Activated T-helper 1 cell treated with anti-CD3 and anti-CD28 coated beads, Interleukin-12 subunit alpha, Interleukin-12 subunit beta, Interleukin-2, Interleukin-4 antibody, amounts not matched to agents 30 ng/mL and 10 ng/mL and 1 ng/mL, durations not matched to agents 14 hours and 24 hours and 36 hours (primary cell): ENCODE measurements at places on chromosomes 1 and 21.

GRCh38 chr21:39685236-39685635 is 59.7 kb upstream of the IGSF5 start:
- no peak for DNase-seq

DNA sequence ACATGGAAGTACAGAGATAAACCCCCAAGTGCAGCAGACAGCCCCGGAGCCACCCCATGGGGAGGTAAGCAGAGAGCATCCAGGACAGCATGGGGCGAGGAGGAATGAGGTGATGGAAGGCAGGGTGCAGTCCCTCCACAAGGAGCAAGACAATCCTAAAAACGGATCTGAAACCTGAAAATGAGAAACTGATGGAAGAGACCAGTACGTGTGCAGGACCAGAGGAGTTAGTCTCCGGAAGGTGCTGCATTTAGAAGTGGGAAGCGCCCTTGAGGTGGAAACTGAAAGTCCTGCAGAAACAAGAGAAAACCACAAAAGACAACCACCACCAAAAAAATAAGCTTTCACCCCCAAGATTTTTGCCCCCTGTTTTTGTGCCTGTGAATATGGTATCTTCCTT is 17.4 kb upstream of the DDOST start:
- no peak for DNase-seq

- DNase-seq, result no peak
Observed at GRCh38 chr1:202034683-202035462, 24.5 kb downstream of the ELF3 start.

GRCh38 chr1:61612602-61613001 is 112.3 kb downstream of the TM2D1 start:
- no peak for DNase-seq

DNA sequence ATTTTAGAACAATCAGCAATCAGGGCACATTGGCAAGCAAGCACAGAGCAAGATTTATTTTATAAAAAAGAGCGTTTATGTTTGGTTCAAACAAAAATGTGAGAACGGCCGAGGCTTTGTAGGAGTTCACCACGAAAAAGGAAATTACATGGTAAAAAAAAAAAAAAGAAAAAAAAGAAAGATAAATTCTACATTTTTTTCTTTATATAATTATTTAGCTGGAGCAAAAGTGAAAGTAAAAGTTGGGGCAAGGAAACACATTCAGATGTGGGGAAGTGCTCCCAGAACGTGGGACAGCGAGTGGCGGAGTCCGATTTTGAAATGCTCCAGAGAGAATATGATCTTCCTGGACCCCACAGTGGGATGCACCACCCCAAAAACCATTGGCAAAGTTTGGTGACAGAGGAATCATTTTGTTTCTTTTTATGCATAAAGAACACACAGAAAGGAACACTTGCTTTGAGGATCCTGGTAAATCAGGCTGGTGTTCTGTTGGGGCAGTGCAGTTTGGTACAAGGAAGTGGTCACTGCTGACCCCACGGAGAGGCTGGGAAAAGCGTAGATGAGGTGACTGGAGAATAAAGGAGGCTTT is 16.3 kb upstream of the ATP5PO start:
- DNase-seq, result no peak

DNA sequence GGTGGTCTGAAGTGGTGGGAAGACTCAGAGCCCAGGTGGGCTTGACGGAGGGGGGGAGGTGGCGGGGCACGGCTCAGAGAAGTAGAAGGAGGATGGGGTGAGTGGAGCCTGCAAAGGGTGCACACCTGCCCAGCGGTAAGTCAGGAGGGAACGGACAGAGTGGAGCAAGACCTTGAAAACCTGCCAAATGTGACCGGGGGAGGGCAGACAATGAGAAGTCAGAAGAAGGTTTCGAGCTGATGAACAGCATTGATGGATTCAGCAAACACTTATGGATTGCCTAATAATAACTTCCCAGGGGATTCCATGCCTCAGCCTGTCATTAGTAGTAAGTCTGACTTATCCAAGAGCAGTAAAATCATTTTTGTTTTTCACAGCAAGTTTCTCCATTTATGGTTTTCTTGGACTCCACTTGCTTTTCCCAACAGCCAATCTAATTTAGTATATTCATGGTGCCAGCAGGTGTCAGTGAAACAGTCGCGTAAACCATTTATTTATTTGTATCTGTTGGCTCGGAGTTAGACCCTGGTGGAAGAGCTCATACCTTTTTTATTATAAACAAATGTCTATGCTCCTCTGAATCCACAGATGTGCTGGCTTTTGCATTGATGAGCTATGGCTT is 279.1 kb downstream of the PCP4 start:
- no peak for DNase-seq

GRCh38 chr1:232795497-232796053 is 9.6 kb upstream of the MAP10 start:
- no peak for DNase-seq

DNA sequence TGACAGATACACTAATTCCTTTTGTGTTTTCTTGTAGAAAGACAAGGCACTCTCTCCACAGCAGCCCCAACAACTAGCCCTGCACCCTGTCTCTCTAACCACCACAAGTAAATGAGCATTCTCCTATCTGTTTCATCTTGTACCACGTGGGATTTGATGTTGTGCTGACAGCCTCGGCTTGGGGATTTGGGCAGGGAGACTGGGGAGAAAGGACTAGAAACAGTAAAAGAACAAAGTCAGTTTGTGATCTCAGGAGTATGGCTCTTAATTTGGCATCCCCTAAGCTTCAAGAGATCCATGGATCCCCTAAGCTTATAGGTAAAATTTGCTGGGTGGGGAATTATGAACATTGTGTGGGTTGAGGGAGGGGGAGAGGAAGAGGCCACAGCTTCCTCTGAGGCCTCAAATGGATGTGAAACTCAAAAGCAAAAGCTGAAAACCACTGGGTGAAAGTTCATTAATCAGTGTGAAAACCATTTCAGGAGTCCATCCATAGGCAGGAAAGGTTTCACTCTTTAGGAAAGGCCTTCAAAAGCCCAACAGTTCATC is 3.1 kb downstream of the C1orf162 start:
- DNase-seq, result peak; percentile 31

DNA sequence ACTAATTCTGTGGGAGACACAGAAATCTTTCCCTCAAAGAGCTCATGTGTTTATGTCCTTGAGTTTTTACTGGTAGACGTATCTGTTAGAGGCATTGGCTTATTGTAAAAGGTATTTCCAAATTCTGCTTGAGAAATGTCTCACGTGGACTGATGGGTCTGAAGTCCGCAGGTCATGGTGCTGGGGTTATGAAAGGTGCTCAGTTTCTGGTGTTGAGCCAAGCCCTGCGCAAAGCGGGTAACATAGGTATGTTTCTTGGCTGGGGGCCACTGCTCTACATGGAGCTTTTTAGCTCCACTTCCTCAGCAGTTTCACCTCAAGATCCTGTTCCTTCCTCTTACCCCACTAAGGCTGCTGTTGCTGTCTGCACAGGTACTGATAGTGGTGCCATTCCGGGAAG is 10.8 kb downstream of the UTP25 start:
- no peak for DNase-seq

DNA sequence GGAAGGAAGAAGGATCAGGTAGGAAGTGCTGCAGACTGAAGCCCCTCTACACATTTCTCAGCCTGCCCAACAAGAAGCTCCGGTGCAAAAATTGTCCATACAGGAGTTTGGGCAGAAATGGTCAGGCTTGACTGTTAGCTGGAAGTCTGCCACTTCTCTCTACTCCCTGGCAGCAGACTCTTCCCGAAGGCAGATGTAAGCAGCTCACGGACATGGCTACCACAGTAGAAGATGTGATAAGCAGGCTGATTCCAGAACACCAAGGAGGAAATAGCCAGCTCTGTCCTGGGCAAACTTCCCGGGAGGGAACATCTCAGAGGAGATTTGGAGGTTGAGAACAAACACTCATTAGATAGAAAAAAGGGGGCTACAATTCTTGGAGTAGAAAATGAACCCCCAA is 52.6 kb downstream of the TRABD2B start:
- DNase-seq, result no peak

GRCh38 chr1:87194856-87195255 is 133.8 kb upstream of the LMO4 start:
- no peak for DNase-seq

GRCh38 chr1:41149570-41149969 is 92.5 kb downstream of the SCMH1 start:
- no peak for DNase-seq

DNA sequence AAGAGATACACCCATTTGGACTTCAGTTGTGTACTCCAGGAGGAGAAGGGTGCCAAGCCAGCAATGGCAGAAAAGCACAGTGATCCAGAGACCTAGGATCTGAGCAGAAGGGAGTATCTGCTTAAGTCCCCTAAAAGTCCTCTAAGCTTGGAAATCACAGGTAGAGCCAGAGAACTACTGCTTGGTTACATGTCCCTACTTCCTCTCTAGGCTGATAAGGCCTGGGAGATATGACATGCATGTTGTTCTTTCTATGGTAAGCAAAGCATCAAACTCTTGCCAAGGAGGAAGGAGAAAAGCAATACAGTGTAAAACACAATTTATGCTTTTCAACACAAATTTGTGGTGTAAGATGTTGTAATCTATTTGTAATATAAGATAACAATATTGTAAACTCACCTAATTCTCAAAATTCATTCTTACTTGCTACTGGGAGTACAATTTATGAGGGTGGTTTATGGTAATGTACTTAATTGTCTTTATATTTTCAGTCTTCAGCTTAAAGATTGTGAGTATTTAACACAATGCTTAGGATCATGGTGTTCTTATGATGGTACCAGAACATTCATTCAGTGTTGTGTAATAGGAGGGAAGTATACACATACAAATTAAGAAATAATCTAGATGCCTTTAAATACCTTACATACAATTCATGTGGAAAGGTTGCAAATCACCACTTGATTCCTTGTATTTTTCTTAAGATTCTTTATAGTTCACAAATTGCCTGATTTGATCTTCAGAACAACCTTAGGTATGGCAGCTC is 49.1 kb upstream of the GNG12 start:
- DNase-seq, result no peak

DNA sequence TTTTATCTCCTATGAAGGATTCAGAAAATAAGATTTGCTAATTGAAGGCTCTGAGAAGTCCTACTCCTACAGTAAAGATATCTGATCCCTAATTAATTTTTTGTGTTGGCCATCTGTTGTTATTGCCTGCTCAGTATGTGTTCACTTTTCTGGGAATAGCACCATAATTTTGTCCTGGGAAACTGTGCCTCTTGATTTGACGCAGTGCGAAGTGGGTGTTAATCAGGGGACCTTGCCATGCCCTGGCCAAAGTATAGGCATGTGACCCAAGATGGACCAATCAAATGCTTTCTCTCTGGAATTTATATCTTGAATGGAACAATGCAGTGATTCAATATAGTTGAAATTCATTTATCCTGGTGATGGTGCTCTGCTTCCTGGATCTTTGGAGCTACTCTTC is 30.4 kb upstream of the GNG12 start:
- DNase-seq, result no peak

DNA sequence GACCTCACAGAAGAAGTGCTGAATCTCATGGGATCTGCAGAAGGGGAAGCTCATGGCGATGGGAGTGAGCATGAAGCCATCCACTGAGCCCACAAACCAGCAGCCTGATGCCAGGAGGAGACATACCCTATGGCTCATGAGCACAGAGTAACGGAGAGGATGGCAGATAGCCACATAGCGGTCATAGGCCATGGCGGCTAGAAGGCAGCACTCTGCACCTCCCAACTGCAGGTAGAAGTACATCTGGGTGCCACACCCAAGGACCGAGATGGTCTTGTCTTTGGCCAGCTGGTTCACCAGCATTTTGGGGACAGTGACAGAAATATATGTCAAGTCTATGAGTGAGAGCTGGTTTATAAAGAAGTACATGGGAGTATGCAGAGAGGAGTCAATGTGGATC is 4.3 kb downstream of the OR2T10 start:
- no peak for DNase-seq

DNA sequence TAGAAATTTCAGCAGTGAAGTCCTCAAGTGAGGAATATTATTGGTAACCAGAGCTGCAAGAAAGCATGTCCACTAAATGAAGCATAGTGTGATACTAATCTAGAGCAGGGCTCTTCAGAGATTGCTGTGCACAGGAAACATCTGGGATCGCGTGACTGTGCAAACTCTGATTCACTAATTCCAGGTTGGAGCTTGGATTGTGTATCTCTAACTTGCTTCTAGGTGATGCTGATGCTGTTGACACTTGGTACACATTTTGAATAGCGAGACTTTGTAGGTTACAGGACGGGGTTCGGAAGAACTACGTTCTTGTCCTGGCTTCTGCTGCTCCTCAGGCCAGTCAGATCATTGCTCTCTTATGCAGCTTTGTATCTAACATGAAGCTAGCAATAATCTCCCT is 66.5 kb downstream of the PRRX1 start:
- no peak for DNase-seq

DNA sequence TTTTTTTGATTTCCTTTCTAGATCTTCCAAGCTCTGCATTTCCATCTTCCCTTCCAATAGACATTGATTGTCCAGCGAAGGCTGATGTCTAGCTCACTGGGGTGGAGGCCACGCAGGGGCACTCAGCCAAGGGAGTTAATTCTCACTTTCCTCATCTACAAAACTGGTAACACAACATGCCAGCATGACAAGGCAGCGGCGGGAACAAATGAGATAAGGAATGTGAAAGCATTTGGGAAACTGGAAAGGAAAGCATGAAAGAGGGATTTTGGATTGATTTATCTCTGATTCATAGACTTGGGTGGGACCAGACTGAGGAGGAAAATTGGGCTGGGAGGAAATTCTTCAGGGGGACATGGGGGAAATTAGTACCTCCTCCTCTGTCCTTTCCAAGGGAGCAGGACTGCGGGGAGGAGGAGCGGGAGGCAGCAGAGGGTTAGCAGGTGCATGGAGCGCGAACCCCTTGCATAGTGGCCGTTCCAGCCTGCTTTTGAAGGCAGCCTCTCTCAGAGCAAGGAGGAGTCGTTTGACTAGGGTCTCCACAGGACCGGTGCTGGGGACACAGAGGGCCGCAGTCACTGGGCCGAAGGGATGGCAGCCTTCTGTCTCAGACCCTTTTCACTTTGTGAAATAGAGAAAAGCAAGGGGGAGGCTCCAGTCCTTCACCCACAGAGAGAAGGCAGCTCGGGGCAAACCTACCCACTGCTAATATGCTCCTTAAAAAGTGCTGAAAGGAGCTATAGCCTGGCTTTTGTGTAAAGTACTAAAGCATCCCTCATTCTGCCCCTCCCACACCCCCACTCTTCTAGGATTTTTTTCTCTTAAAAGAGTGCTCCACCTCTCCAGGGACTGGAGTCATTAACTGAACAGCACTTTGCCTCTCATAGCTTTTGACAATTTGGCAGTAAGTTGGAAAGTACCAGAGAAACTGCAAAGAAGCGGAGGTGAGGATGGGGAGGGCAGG is 89.2 kb downstream of the PLXNA2 start:
- no peak for DNase-seq

GRCh38 chr1:14648896-14649855 is 50.7 kb downstream of the KAZN start:
- no peak for DNase-seq
